Stimulated activated CD4-positive, alpha-beta T cell treated with anti-CD3 and anti-CD28 coated beads, Interleukin-2, amount 100 ng/mL, for 24 hours (primary cell): ENCODE measurements at places on chromosomes 6 and 20.

DNA sequence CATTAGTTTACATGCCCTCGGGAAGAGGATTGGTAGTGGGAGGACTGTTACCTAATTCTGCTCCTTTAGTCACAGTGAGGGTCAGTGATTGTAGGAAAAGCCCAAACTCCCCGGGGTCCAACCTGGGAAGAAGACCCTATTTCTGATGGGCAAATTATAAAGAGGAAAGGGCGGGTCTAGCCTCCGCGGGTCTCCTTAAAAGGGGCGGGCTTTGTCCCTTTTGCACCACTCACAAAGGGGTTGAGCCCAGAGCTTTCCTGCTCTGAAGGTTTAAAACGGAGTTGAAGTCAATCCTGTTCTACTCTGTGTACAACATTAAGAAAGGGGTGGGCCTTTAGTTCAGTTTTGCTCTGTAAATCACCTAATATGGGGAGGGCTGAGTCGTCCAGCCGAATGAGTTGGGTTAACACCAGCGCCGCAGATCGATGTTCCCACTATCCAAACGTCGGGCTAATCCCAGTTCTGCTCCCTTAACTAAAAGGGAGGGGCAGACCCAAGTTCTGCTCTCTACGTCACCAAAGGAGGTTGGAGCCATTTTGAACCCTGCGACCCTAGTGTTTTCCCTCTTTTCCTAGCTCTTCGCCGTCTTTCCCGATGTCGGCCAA, 920 bp upstream of the RNF5 start:
- peak; percentile 42 for DNase-seq

GRCh38 chr6:170131351-170131750, 159.5 kb downstream of the DLL1 start:
- no peak for DNase-seq

DNA sequence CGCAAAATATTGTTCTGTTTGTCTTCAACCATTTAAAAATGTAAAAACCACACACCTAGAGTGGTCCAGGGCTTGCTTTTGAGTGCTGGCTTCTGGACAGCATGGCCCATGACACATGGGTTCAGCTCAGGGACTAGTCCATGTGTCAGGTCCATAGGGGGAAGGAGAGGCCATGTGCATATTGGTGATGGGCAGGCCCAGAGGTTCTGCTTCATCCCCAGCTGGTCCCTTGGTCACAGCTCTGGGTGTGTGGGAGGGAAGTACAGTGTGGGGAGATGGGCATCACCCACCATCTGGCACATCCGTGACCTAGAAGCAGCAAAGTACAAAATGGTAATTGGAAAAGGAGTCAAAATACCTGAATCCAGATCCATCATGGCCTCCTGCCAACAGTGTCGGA, 50.7 kb downstream of the STK35 start:
- no peak for DNase-seq

DNA sequence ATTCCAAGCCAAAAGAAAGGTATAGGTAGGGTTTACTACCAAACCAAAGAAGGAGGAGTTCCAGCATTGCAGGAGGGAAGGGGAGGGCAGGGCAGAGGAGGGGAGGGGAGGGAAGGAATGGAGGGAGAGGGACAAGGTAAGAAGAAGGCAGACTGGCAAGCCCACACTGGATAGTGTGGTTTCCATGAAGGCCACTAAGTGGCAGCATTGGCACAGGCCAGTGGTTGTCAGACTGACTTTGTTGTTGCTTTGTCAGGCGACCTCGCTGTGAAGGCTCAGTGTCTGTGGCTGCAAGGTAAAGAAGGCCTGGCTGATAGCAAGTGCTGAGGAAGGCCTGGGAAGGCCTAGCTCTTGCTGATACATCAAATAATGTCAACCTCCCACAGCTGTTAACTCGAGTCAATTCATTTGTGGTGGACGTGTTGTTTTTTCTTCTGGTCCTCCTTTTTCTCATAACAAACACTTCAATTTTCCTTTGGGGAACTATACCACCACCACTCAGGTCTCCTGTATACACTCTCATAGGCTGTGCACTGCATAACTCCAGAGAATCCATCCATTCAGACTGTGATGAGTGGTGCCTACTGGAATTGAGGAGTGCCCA, 7.7 kb upstream of the ZNF334 start:
- peak; percentile 40 for DNase-seq

DNA sequence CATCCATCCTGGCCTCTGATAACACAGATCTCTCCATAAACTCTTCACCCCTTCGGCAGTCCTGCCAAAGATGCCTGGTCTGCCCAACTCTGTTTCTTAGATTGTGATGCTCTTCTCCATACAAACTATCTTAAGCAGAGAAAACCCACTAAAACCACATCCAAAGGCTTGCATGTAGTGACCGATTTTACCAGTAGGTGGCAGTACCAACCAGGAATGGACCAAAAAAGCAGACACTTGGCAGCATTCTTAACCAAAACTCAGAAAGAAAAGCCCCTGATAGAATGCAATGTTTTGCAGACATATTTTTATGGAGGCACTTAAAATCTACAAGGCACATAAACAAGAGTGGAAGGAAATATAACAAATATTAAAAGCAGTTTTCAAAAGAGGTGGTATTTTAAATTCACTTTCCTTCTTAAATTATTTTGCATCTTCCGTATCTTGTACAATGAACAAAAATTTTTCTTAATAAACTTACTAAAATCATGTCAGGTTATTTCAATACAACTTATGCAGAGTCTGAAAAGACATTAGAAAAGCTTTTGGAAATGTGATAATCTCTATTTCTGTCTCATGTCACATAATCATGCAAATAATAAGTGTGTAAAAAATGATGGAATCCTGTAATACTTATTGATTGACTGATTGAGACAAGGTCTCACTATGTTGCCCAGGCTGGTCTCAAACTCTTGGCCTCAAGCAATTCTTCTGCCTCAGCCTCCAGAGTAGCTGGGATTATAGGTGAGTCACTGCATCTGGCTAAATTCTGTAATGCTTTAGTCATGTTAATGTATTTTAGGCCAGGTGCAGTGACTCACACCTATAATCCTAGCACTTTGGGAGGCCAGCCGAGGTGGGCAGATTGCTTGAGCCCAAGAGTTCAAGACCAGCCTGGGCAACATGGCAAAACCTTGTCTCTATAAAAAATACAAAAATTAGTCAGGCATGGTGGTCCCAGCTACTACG, 29.4 kb downstream of the LRP11 start:
- DNase-seq: peak; percentile 68

DNA sequence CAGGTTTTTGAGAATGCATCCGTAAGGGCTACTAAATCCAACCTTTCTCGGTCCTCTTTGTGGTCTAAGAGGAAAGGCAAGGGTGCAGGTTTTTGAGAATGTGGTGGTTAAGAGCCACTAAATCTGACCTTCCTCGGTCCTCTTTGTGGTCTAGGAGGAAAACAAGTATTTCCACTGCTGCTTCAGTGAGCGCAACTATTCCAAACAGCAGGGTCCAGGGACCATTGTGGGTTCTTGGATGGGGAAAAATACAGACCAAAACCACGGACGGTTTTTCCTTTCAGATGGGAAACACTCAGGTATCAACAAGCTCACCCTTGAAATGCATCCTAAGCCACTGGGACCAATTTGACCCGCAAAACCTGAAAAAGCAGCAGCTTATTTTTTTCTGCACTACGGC, 21.9 kb downstream of the BTBD9 start:
- DNase-seq: no peak
